ENCODE measurements at places on chromosomes 7 and 10.
A peak's percentile ranks its signal among the peaks of the same experiment; 100 is the strongest.

DNA sequence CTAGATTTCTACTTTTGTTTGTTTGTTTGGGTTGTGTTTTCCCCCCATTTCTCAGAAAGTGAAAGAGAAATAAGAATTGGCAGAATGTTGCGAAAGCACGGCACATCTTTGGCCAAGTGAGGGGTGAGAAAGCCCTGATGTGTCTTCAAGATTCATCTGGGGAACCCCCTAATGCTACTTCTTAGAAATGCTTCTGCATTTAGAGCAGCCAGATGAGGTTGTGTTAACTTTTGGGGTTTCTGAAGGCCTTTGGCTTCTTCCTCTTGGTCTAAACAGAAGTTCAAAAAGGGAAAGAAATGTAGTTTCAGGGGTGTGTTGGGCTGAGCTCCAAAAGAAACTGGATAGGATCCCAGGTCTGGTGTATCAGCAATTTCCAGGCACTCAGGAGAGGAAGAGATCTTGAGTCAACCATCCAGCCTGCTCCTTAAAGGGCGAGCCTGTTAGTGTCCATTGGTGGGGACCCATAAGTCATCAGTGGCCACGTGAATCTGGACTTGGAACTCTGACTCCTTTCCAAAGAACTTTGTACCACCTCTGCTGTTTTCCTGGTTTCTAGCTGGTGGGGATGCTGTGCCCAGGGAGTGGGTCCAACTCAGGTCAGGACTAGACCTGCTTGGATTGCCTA, 6.5 kb downstream of the DUSP5 start:
- peak; percentile 54 for DNase-seq

GRCh38 chr7:17380736-17381662, 82.5 kb downstream of the AHR start:
- DNase-seq, result no peak

GRCh38 chr7:130356876-130357611, 12.4 kb downstream of the CPA5 start:
- peak; percentile 62 for DNase-seq

- no peak for DNase-seq
These were observed 1.7 kb downstream of the TES start for GRCh38 chr7:116211913-116212596.

- DNase-seq, result no peak
These were observed 310.2 kb downstream of the FGFR2 start for GRCh38 chr10:121288011-121288410.

GRCh38 chr7:26319636-26320035, 28.0 kb downstream of the SNX10 start:
- DNase-seq, result no peak

DNA sequence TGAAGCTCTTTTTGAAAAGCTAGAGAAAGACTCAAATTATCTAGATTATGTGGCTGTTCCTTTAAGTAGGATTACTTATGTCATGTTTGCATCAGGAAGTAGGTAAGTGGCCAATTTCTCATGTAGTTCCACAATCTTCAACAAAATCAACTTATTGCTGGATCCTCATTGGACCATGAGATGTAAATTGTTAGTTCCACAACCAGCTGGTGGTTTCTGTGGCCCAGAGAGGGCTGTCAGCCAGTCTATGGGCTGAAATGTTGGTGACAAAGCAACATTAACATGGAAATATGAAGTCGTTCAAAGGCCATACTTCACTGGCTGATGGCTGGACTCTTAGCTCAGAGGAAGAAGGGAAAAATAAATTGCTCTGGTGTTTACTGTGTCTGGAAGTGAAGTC, 157.9 kb downstream of the PLXDC2 start:
- no peak for DNase-seq

DNA sequence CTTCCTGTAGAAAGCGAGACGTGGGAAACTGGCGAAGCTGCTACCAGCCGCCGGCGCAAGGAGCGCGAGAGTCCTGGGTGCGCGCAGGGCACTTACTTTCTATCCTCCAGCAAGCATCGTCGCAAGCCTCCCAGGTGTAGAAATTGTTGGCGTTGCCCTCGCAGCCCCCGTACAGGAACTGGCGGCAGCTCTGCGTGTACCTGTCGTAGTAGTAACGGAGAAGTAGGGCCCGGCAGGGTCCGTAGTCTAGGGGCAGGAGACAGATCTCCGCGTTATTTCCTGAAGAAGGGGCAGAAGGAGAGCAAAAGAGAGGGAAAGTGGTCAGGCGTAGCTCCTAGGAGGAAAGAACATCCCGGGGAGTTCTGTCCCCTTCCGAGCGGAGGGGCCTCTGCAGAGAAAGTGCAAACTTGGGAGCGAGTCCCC, 501 bp downstream of the TFPI2 start:
- peak; percentile 30 for DNase-seq

- peak; percentile 27 for DNase-seq
These were observed 380.7 kb downstream of the REEP3 start for GRCh38 chr10:63901881-63902280.

- no peak for DNase-seq
These were observed 77.9 kb downstream of the KIAA1549 start for GRCh38 chr7:138903186-138903820.

DNA sequence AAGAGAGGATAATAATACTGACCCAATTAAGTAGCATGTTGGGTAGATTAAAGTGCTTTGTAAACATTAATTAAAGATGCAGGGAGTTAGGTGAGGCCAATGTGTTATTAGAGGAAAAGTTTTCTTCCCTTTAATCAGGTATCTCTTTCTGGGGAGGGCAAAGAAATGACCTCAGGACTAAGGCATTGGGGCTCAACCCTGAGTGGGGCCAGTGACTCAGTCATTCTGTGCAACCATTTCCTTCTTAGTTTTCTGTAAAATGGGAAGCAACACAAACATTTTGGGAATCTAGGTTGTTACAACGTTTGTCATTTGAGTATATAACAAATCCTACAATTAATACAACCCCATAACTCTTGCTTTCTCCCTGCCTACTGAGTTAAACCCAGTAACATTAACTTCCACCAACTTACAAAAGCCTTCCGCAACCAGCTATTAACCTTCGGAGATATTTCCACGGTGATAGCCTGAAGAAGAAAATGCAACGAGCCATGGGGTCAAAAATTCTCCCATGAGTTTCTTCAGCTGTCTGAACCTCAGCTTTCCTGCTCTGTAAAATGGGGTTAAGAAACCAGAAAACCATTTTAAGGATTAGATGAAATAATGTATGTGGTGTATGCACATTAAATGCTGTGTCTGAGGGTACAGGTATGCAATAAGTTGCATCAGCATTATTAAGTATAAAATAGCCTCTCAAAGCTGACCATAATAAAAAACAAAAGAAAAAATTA, 965 bp upstream of the PROSER2 start:
- no peak for DNase-seq

GRCh38 chr10:85429126-85429525, 937.5 kb downstream of the GRID1 start:
- DNase-seq, result no peak

DNA sequence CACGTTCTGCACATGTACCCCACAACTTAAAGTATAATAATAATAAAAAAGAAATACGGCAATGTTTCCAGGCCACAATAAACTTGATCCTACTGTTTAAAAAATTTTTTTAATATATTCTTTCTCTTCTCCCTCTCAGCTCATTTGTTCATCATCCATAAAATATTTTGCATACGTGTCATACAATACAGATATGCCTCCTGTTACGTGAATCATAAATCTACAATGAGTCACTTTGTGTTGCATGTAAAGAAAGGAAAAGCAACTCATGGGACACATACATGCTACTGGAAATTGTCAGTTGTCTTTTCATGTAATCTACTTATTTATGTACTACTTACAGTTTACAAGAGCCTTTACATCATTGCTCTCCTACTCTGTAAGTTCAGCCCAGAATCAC, 1.1 kb upstream of the TECTB start:
- no peak for DNase-seq

GRCh38 chr7:89887489-89887888, 266.8 kb upstream of the STEAP1 start:
- no peak for DNase-seq

DNA sequence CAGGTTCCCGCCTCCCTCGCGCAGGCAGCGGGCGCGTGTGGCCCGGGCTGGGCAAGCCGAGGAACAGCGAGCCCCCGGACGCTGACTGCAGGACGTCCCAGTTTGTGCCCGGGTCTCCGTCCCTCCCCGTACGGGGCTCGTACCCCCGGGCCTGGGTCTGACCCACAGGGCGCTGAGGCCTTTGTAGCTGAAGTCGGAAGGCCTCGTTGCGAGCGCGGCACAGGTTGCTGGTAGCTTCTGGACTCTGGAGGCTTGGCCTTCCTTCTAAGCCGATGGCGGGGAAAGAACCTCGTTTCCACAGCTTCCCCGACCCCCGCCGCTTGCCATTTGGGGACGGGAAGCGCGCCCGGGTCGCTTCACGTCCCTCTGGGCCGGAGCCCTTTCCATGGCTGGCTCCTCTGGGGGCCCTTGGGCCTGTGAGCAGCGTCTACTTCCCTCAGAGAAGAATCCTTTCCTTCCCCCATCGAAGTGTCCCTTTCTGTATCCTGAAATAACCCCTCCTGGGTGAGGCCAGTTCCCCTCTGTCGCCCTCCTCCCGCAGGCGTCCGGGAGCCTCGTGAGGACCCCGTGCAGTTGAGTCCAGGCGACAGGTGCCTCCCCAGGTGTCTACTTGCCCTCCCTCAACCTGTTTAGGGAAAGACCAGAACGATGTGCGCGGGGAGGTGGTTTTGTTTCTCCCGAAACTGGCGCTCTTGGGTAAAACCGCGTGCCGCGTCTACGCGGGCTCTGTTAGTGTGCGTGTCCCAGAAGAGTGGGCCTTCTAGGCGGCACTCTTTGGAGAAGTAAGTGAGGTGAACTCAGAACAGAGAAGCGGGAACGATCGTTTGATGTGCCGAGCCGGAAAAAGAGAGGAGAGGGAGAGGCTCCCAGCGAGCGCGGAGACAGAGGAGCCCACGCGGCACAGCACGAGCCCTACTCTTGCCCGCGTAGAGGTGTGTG, 9.3 kb downstream of the EVX1 start:
- no peak for DNase-seq

Measured in hepatic stellate cell (primary cell).